ENCODE measurements at places on chromosomes 11 and 22.

GRCh38 chr11:47511917-47512316 is 41.0 kb downstream of the CELF1 start:
- DNase-seq, result no peak

- no peak for DNase-seq
Measured at GRCh38 chr22:26215736-26216135, 46.5 kb downstream of the SEZ6L start.

GRCh38 chr22:45226503-45227186 is 14.0 kb downstream of the KIAA0930 start:
- DNase-seq, result no peak

GRCh38 chr11:110711776-110712658 is at the start of gene ARHGAP20:
TSS of gene ARHGAP20 (minus strand) at chr11:110712437. CDS start at chr11:110712231, 206 bp downstream.
- no peak for DNase-seq

- DNase-seq, result no peak
Measured at GRCh38 chr22:46750863-46751443, 11.5 kb upstream of the TBC1D22A start.

GRCh38 chr22:44811141-44811540 is 58.8 kb downstream of the ARHGAP8 start:
- no peak for DNase-seq

DNA sequence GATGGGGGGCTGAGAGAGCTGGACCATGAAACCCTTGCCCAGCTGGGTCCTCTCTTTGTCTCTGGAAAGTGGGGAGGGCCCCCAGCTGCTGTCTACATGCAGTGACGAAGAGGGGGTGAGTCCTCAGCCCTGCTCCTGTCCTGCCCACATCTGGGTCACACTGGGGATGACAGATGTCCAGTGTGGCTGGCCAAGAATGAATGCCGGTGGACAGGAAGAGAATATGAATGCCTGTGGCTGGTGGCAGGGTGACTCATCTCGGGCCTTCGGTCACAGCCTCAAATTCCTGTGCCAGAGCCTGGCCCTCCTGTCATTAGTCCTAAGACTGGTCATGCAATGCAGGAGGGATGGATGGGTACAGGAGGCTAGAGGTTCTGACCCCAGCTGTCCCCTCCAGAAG is 2.2 kb upstream of the PNPLA3 start:
- DNase-seq, result no peak

GRCh38 chr11:114208377-114208776 is 87.8 kb upstream of the NNMT start:
- no peak for DNase-seq

- DNase-seq, result no peak
Measured at GRCh38 chr11:11463405-11463804, 110.4 kb upstream of the CSNK2A3 start.

DNA sequence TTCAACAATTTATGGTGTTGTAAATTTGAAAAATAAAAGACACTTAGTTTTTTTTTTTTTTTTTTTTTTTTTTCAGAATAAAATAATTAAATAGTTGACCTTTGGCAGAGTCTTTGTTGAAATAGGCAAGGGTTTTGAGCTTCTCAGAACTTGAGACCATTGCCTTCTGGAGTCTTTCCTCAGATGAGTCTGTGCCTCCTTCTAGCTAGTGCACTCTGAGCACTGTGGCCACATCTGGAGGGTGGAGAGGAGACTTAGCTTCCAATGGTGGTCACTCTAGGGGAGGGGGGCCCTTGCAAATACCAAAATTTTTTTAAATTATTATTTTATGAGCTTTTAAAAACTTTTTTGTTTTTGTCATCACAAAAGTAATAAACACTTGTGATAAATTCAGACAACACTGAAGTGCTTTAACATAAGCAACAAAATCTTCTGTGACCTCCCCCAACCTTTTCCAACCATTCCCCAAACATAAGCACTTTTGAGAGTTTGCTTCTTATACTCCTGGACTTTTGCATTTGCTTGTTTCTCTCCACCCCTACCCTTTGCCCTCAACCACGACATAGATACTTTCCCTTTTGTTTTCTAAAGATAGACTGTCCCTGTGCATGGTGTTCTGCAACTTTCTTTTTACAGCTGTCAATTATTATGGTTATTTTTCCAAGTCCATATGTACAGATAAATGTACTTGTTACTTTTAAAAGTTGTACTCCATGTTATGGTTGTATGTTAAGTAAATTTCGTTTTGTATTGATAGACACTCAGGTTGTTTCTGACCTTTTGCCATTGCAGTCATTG is 41.1 kb downstream of the BMAL1 start:
- no peak for DNase-seq

DNA sequence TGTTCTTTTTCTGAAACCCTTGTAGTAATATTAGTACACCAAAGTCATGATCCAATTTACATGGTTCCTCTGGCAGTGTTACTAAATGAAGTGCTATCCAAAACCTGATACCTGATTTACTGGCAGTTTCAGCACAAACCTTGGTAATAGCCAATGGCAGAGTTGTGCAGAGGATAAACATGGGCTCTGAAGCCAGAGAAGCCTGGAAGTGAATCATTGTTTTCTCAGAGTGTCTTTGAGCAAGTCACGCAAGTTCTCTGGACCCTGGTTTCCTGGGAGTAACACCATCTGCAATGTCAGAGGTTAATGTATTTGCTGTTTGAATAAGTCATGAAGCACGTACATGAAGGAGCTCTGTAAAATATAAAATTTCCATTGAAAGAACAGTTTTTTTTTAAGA is 222.3 kb upstream of the NARS2 start:
- no peak for DNase-seq

- DNase-seq, result no peak
Measured at GRCh38 chr11:1022411-1022810, 14.1 kb downstream of the MUC6 start.

DNA sequence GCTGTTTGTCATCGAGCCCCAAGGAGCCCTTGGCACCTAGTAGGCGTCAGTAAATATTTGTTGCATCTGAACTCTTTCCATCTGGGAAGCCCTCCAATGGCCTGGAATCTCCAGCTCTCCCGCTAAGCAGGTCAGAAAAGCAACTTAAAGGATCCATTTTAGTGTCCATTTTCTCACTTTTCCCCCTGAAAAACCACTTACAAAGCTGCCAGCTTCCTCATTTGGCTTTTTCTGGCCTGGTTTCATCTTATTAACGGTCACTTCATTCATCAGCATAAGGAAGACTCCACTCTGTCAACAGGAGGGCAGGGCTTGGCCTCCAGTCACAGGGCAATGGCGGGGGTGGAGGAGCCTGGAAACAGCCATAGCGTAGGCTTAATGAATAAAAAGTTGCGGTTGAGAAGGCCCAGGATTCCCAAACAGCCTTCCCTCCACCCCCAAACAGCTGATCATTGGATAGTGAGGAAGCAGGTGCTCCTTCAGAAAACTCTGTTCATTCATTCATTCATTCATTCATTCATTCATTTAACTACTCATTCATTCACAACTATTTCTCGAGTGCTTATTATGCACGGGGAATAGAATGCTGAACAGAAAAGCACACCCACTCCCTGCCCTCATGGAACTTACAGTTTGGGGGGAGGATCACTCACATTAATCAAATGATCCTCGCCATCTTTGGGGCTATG is 104.5 kb upstream of the RCN1 start:
- DNase-seq, result no peak

GRCh38 chr11:46236918-46237247 is 40.6 kb upstream of the CREB3L1 start:
- DNase-seq, result no peak

GRCh38 chr11:8593935-8594909 is at the start of gene STK33:
TSS of gene STK33 (minus strand) at chr11:8594228. CDS start at chr11:8474905, 119,323 bp downstream.
- no peak for DNase-seq

GRCh38 chr22:32775957-32776356 is 25.5 kb upstream of the TIMP3 start:
- no peak for DNase-seq

GRCh38 chr22:37273126-37273845 is 9.0 kb upstream of the CYTH4 start:
- DNase-seq, result no peak

- no peak for DNase-seq
Measured at GRCh38 chr11:112630496-112630895, 330.7 kb upstream of the NCAM1 start.

DNA sequence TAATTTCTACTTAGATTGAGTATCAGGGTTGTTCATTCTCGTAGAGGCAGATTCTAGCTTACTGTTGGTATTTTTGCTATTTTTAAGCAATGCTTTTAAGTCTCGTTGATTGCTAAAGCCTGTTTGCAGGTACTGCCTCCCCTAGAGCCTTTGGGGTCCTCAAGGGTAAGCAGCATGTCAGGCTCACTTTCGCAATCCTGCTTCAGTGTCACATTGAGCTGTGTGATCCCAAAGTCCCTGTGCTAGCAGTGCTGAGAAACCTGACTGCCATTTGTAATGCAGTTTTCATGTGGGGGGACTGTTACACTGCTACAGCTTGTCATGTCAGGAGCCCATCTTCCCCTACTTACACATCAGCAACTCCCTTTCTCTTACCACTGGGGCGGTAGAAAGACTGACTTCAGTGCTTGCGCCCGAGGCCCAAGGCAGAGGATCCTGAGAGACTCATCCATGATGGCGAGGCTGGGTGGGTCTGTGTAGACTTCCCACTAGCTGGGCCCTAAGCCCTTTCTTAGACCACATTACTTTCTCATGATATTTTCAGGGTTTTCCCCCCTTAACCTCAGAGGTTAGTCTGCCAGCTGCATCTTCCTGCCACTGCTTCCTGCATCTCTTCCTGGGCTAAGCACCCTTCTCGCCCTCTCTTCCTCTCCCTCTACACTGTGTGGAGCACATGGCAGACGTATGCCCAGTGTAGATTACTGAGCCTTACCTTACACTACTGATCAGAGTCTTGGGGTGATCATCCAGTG is 40.8 kb upstream of the ST14 start:
- DNase-seq, result no peak

DNA sequence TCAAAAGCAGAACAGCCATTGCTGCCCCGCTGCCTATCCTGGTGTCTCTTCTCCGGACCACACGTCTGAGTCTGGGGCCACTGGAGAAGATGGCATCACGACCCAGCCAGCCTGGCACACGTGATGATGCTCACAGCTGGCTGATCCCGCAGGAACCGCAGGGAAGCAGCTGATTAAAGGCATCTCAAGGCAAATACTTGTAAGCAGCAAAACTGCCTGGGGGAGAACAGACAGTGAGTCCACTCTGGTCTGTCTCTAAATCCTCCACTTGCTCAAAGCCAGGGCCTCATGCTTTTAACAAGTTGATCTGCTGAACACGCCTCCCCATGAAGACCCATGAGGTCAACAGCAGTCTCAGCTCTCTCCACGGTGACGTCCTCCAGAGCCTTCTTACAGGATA is 108.6 kb downstream of the BRD1 start:
- DNase-seq, result no peak

DNA sequence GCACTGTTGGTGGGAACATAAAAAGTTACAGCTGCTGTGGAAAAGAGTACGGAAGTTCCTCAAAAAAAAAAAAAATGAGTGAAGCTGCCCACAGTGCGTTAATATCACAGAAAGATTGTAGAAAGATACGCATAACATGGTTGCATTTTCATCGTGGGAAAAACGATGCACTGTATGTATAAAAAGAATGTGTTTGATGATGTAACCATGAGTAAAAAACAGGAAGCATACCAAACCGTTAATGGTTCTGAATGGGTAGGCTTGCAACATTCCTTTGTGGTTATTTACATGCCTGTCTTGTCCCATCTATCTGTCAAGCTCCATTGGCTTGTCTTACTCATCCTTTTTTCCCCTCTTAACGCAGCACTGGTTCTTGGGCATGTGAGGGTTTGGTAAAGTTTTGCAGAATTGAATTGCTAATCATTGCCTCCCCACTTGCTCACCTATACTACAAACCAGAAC is 33.8 kb upstream of the DKK3 start:
- no peak for DNase-seq

GRCh38 chr11:129590753-129591475 is 215.3 kb downstream of the BARX2 start:
- no peak for DNase-seq

DNA sequence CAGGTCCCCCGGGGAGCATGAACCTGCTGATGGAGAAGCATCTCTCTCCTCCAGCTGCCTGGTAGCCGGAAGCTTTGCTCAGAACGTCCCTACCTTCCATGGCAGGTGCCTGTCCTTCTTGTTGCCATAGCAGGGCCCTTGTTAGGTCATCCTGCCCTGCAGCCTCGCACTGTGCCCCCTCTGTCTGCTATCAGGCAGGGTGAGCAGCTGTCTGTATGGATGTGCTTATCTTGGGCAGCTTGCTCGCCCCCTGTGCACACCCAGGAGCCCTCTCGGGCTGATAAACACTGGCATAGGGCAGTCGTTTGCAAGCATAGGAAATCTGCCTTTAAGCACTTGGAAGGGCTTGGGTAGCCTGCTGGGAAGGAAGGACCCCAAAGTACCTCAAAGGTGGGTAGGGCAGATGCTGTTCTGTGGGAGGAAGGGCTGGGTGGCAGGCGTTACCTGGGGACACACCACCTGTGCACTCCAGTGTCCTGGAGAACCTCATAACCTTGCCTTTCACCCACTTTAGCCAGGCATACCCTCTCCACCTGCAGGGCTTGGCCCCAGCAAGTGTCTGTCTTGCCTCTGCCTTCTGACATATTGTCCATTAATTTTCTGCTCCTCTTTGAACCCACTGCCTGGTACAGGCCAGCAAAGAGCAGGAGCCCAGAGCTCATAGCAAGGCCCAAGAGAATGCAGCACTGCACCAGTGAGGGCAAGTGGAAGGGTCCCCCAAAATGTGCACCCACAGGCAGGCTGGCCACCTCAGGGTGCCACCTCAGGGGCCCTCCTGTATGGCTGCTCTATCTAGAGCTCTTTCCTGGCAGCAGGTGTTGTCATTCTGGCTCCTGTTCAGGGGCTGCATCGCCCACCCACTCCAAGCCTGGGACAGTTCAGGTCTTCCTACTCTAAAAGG is 8.0 kb upstream of the COMT start:
- peak; percentile 82 for DNase-seq

DNA sequence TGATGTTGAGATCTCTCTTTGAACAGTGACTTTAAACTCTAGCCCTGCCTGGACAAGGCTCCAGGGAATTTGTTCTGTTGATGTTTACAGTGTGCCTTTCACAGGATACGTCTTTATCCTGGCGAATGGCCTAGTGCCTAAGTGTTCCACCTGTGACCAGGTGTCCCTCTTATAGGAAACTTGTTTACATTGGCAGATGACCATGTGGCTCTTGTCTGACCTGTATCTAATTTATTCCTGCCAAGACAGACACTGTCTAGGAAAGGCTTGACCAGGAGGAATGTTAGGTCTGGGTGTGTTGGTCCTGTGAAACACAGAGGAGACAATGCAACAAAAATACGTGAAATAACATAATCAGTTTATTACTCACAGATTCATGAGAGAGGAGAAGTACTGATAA is 875.6 kb downstream of the METTL15 start:
- no peak for DNase-seq

- DNase-seq, result no peak
Measured at GRCh38 chr22:32699001-32699582, 102.4 kb upstream of the TIMP3 start.
